ENCODE measurements at places on chromosomes 1 and 21.

DNA sequence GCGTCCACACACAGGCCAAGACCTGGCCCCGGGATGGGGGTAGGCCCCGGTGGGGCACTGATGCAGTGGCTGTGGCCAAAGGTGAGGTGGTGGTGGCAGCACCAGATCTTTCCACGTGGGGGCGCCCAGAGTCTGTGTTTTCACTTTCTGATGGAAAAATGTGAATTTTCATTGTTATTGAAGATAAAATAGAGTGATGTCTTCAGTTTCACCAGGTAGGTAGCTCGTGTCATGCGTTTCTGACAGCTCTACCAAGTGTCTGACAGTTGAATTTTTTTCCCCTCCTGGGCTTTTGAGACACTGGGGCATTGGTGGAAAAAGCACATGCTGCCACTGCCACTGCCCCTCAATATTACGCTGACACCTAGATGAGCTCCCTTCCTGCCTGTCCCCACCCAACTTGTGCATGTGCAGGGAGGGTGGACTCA lies 40.0 kb upstream of the MAGOH start:
- DNase-seq: no peak

- DNase-seq: no peak
Measured at GRCh38 chr1:56830052-56830451, 10.8 kb upstream of the FYB2 start.

DNA sequence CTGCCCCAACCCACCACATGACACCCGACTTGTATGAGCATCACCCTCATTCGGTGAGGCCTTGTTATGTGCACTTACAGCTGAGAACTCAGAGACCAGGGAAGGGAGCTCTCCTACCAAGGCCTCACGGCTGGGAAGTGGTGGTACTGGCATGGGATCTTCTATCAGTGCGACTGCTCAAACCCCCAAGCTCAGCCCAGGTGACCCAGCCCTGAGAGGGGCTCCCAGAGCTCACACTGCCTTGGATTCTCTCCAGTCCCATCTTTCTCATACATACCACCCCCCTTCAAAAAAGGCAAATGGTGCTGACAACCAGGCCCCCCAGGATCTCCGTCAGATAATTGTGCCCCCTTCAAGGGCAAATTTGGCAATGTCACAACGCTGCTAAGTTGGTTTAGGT lies 777 bp upstream of the PLA2G2F start:
- DNase-seq: no peak

GRCh38 chr1:8317647-8318381 lies at the start of gene SLC45A1:
SLC45A1 (plus strand) TSS chr1:8318114; CDS start chr1:8324330, 6,216 bp downstream.
- peak; percentile 77 for DNase-seq

DNA sequence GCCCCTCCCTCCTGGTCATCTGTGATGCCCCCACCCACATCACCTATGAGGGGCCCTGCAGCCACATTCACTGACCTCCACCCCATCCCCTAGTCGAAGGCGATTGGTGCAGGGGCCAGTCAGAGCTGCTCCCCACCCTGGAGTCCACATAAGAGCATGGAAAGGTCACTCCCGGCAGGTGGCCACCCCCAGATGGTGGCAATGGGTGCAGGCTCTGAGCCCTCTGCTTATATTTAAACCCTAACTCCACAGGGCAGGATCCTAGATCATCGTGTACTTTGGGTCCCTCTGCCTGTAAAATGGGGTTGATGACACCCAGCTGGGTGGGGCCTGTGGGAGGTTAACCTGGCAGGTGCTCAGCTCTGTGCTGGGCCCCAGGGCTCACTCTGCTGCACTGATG lies 186.8 kb upstream of the C1orf174 start:
- DNase-seq: no peak

DNA sequence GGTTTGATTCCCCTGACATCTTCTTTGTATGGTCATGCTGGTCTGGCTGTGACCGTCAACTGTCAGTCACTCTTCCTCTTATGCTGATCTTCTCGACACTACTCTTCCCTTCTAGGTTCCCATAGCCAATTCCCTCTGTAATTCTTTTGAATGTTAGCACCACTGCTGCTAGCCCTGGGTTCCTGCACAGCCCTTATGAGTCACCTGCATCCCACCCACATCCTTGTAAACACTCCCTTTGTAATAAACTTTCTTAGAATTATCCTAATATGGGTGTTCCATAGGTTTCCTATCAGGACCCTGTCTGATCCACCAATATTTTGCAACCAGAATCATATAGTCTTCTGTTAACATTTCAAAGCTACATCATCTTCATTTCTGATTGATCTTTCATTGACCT lies 37.1 kb downstream of the JUN start:
- no peak for DNase-seq

DNA sequence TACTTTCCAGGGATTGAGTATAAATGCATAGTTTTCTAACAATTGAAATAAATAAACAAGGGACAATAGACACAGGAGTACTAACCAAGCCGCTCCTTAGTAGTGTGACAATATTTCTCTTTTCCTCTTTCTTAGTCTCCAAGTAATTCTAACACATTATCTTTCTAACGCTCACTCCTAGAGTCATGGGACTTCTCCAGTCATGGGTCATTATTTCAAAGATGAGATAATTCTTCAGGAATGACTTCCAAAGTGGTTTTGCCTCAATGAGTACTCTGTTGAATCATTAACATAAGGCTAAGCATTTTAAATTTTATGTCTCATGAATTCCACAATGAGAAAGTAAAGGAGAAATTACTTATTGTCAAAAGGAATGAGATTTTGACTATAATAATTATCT lies 605.8 kb upstream of the ADAMTS5 start:
- no peak for DNase-seq

DNA sequence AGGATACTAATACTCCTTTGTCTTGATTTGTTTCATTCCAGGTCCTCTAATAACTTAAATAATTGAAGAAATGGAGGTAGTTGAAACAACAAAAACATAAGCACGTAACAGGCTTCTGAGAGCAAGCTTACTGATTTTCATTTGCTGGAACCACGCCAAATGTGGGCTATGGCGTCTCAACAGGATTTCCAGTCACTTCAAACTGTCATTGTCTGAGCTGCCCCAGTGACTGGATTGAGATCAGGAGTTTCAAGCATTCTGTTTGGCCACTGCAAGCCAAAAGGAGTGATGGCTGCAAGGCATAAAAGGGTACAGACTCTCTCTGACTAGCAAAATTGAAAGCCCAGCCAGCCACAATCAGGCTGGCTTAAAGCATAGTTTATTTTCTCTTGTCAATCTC lies 289.9 kb downstream of the DPYD start:
- peak; percentile 88 for DNase-seq

- DNase-seq: peak; percentile 40
Measured at GRCh38 chr1:7218210-7218832, 433.1 kb downstream of the CAMTA1 start.

- DNase-seq: no peak
Measured at GRCh38 chr1:241622669-241623068, 17.5 kb downstream of the CHML start.

- DNase-seq: no peak
Measured at GRCh38 chr1:8249838-8250237, 68.1 kb upstream of the SLC45A1 start.

DNA sequence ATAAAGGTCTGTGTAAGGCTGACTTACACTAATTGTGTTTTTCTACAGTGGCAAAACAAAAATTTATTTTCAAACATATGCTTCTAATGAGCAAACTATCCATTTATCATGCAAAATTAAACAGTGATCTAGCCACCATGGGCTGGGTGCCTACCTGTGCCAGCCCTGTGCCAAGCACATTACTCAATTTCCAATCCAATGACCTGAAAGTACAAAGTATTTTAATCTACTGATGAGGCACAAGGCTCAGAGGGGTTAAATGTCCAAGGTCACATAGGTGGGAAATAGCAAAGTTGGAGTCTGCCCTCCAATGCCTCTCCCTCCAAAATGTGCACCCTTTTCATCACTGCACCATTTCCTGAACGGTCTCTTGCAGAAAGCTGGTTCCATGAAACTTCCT lies 279.1 kb upstream of the FMN2 start:
- no peak for DNase-seq

GRCh38 chr1:225658041-225658440 lies 5.1 kb upstream of the ENAH start:
- no peak for DNase-seq

GRCh38 chr1:214857716-214858115 lies 224.8 kb upstream of the KCNK2 start:
- DNase-seq: no peak

- DNase-seq: no peak
Measured at GRCh38 chr1:186304982-186305949, 69.8 kb downstream of the TPR start.

DNA sequence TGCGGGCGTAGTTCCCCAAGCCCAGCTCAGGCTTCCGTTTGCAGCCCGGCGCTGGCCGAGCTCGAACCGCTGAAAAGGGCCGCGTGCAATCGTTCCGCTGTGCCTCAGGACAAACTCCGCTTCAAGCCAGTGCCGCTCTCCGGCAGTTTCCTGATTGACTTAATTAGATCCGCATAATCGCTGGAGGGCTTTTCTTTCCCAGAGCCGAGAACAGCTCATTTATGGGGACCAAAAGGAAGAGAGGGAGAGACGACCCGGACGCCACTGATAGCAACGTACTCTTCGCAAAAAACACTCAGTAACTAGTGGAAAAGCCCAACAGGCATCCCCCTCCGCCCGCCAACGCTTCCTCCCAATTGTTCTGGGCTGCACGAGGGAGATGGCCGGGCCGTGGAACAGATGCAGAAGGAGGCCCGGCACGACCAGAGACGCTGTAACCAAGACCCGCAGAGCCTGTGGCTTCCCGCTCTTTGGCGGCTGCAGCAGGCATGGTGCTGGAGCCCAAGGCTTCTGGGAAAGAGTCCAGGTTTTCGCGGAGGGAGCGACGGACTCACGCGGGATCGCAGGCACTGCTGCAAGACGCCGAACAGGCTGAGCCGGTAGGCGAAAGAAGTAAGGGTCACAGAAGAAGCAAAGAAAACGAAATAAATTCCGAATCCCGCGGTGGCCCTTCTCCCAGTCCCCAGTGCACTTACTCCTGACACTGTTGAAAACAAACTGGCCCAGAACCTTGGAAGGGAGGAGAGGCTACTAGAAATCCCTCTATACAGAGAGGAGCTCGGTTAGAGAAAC lies 3.6 kb upstream of the FOXD2 start:
- DNase-seq: no peak

DNA sequence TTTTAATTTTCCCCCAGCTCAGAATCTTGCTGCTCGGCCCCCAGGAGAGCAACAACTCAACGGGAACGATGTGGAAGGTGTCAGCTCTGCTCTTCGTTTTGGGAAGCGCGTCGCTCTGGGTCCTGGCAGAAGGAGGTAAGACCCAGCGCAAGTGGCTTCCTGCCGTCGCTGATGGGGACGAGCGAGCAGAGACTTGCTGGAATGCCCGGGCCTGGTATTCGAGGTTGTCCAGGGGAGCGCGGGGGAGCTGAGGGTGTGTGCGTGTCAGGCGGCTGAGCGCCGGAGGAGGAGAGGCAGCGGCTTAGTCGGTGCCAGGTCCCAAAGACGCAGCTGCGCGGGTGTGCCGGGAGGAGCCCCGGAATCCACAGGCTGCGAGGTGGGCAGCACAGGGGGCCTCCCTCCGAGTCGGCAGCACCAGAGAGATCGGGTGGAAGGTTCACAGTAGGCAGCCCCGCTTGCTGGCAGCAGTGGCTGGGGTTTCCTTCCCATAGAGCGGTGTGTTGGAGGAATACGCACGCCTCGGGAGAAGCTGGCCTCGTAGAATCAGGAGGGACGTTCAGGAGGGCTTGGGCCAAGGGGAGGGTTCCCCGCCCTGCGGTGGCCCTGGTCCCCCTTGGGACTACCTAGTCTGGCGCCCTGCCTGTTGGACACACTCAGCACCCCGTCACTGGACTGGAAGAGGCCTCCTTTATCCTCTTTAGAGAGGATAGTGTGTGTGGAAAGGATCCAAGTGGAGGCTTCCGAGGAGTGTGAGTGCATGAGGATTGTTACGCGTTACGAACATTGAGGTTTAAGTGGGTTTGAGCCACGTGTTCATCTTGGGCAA lies 547 bp downstream of the PDPN start:
- DNase-seq: peak; percentile 49

DNA sequence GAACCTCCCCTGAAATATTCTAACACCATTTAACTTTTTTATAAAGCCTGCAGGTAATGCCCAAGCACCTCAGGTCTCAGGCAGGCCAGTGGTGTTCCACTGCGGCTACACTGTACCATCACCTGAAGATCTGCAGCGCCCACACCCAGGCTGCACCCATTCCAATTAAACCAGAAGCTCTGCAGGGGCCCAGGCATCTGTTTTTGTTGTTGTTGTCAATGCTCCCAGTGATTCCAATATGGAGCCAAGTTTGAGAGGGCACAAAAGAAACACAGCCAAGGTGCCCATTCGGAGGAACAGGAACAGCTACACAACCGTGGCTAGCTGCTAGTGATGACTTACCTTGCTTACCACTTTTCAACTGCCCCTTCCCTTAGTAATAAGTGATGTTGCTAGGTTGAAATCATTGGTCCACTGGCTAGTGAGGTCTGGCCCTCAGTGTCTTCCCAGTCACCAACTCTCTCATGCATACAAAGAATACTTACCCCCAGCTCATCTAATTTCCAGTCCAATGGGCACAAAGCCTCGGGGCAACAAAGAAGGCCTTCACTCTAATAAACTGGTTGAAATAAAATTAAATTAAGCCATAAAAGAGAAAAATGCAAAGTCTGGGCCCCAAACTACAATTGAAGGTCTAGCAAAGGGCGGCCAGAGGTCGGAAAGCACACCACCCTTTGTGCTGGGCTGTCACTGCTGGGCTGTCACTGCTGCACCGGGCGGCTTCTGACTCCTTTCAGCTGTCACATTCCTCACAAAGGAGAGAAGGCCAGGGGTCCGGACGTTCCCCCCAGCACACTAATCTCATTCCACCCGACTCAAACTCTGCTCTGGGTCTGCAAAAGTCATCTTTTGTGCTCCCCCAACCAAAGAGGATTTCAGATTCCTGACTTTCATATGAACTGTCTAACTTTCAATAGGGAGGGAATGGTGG lies 34.9 kb downstream of the SIPA1L2 start:
- DNase-seq: no peak

- DNase-seq: no peak
Measured at GRCh38 chr1:237687804-237688203, 202.9 kb downstream of the ZP4 start.

- no peak for DNase-seq
Measured at GRCh38 chr1:186735463-186735862, 55.2 kb upstream of the PTGS2 start.

- DNase-seq: no peak
Measured at GRCh38 chr1:234751678-234752077, 141.7 kb upstream of the IRF2BP2 start.

- peak; percentile 41 for DNase-seq
Measured at GRCh38 chr1:165903672-165904071, 76.3 kb downstream of the UCK2 start.

GRCh38 chr1:209983953-209984352 lies 45.9 kb downstream of the SYT14 start:
- no peak for DNase-seq

DNA sequence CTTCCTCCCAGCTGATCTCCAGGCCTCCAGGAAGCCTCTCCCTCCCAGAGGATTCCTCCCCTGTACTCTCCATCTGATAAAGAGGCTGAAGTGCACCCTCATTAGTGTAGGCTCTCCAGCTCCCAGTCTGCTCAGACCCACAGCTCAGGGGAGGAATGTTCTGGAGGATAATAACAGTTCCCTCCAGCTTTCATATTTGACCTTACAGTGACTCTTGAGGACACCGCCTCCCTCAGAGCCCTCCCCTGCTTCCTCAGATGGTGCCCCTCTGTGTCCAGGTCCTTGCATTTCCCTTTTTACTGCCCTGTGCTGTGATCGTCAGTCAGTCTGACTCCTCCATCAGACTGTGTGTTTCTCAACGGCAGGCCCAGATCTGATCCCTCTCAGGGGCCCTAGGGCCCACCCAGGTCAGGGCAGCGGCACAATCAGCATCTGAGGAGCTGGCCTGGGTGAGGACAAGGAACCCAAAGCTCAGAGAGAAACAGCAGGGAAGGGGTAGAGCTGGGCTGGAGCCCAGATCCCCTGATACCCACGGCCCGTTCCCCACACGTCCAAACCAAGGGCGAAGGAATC lies 1.1 kb upstream of the SHISAL2A start:
- no peak for DNase-seq

Data from NCI-H1105 (cell line).